ENCODE measurements at places on chromosomes 7 and 10.

DNA sequence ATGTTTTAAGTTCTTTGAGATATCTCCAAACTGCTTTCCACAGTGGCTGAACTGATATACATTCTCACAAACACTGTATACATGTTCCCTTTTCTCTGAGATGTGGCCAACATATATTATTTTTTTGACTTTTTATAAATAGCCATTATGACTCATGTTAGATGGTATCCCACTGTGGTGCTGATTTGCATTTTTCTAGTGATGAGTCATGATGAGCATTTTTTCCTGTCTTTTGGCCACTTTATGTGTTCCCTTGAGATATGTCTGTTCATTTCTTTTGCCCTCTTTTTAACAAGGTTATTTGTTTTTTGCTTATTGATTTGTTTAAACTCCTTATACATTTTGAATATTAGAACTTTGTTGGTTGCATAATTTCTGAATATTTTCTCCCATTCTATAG is 1055.1 kb downstream of the NXPH1 start:
- DNase-seq = no peak

- DNase-seq = no peak
These were observed 283.7 kb downstream of the ZEB1 start for GRCh38 chr10:31602541-31603234.

DNA sequence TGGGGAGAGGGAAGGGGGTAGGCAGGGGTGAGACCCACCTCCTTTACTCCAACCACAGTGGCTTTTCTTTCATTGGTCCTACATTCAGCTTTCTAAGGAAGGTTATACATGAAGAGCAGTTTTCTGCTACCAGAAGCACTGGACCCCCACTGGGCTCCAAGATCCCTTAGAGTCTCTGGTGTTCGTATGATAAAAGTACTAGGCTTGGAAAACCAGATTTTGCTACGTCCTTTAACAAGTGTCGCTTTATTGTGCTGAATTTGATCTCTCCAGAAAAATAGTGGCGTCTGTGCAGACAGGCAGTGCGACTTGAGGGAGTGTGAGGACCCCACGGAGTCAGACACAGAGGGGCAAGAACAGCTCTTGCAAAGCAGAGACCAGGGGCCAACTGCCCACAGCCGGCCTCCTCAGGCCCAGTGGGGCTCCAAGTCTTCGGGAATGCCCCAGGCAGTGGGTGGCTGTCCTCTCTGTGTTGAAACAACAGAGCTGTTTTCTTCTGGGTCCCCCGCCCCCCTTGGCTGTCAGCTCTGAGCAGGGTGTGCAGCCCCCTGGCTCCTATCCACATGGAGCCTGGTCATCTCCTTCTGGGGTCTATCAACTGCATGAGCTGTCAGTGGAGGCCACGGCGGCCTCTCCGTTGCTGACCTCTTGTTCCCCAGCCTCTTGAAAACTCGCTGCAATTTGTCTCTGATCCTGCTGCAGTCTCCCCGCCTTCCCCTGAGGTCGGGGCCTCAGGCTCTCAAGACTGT is 333.2 kb downstream of the RPS24 start:
- no peak for DNase-seq

- no peak for DNase-seq
These were observed 312.0 kb downstream of the WDR37 start for GRCh38 chr10:1367938-1368841.
